Astrocyte (in vitro differentiated cells and primary cell): ENCODE measurements at places on chromosomes 2 and 18. TPM values are rescaled to one million over a fixed set of nuclear protein-coding genes. Genes with fewer than 3 reads are reported as not detected.

DOK6 gene
- 2.9 and 3.1 TPM in 2 replicates for total RNA-seq

RAX gene
- total RNA-seq, result not detected in 2 replicates

SCN3A gene
- total RNA-seq, result 1.4 and 2.1 TPM in 2 replicates

SERPINB13 gene
- not detected in 2 replicates for total RNA-seq

RGPD8 gene
- total RNA-seq, result 9.6 and 11.6 TPM in 2 replicates

TNS1 gene
- 219 and 264 TPM in 2 replicates for total RNA-seq

- DNase-seq, result no peak
Measured at GRCh38 chr2:217051416-217051815, 191.6 kb upstream of the TNP1 start.

DNA sequence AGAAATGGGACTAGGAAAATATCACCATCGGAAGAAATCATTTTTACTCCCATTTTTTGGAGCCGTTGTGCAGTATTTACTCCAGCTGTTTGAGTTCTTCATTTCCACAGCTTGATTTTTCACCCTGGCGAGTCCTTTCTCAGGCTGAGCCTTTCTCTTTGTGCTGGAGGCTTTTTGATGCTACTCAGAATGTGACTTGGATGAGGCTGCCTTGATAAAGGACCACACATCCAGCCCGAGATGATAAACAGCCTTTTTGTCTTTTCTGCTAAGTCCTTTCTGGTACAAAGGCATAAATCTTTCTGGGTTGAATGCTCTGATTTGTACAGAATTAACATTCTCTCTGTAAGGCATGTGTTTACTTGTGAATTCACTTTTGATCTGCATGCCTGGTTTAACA lies 17.6 kb upstream of the CTDP1 start:
- no peak for DNase-seq

DNA sequence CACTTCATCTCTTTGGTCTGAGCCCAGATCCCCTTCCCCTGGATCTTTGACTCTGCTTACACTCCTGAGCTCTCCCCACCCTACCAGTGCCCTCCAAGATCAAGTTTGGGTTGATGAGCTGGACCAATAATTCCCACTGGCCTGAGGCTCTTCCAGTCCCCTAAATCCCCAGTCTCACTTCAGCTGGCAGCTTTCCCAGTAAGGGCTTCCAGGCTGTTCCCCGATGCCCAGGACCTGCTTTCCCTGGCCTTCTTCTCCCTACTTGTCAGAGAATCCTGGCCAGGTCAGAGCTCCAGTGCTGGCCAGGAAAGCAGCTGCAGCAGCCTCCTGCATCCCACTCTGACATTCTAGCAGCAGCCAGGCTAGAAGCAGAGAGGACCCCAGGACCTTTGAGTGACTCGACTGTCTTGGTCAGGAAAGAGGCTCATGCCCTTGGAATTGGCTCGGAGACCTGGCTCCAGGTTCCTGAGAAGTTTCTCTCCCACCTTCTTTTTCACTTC lies 3.5 kb downstream of the WNT6 start:
- no peak for DNase-seq

DNA sequence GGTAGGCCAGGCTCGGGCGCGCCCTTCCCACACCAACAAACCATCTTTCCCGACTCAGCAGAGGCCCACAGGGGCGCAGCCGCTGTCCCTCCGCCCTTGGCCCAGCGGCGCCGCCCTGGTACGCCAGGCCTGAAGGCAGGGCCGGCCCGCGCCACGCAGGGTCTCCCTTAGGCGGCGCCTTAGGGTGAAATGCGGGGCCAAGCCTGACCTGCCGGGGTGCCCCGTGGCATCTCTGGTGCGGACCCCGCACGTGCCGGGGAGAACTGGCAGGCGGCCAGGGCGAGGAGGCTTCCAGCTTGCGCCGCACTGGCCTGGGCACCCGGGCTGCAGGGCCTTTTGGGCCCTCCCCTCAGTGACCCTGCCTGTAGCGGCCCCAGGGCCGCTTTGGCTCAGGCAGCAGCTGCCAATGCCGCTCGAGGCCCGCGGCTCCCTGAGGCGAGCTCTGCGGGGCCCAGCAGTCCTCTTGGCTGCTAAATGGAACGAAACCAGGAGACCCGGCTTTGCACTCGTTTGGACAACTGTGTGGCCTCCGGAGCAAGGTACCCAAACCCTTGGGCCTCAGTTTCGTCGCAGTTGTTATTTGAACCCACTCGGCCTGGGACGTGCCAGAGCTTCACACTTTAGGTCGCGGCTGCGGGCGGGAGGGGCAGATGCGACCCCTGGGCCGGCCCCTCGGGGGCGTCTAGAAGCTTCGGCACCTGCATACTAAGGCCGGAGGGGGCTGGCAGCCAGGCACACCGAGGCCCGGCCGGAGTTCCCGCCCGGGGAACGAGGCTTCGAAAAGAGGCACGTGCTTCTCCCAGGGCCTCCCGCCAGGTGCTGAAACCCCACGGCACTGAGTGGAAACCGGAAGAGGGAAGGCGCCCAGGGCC lies 8.5 kb downstream of the OTX1 start:
- DNase-seq, result no peak

- DNase-seq, result no peak
Measured at GRCh38 chr2:73986085-73986681, 1.5 kb downstream of the TET3 start.

DNA sequence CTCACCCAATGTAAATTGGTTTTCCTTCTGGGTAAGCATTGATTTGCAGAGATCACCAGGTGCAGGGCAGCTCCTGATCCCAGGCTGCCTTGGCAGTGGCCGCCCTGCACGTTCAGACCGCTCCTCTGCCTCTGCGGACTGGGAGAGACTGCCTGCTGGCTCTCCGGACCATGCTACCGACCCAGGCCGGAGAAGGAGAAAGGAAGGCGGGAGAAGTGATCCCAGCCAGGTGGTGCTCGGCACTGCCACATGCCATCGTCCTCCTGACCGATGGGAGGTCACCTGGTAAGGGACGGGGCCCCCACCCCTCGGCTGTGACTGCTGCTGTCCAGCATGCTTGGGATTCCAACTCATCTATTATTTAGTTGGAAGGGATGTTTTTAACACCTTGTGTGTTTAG lies 108.1 kb upstream of the POU3F3 start:
- DNase-seq, result no peak

GRCh38 chr18:6992761-6993160 lies 124.8 kb downstream of the LAMA1 start:
- DNase-seq, result no peak

DNA sequence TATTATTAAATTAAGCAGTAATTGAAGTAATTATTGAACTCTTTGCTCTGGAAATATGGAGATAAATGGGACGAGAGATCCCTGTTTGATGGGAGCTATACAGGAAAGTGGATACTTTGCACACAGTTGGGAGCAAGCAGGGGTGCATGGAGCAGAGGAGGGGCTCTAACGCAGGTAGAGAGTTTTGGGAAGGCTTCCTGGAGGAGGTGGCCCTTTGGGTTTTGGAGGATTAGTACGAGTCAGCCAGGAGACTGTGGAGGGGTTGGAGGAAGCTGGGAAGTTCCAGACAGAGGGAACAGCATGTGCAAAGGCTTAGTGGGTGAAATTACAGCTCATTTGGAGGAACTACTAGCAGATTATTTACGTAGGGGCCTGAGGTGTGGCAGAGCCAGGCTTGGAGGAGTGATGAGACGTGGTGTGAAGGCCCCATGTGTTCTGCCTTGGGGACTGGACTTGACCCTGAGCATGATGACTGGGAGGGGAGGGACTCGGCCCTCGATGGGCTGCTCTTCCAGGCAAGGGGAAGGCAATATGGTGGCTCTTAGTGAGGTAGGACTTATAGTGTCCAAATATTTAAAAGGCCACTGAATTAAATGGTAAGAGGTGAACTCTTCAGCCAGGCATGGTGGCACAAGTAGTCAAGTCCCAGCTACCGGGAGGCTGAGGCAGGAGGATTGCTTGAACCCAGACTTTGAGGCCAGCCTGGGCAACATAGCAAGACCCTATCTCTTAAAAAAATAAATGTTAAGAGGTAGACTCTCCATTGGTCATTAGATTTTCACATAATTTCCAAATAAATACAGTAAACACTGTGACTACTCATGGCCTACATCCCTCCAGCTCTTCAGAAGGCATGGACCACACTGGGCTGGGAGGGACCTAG lies 30.2 kb downstream of the GREB1 start:
- no peak for DNase-seq

- no peak for DNase-seq
Measured at GRCh38 chr18:5903386-5903785, 8.1 kb upstream of the TMEM200C start.

- DNase-seq, result no peak
Measured at GRCh38 chr2:8252997-8253694, 428.7 kb upstream of the ID2 start.

DNA sequence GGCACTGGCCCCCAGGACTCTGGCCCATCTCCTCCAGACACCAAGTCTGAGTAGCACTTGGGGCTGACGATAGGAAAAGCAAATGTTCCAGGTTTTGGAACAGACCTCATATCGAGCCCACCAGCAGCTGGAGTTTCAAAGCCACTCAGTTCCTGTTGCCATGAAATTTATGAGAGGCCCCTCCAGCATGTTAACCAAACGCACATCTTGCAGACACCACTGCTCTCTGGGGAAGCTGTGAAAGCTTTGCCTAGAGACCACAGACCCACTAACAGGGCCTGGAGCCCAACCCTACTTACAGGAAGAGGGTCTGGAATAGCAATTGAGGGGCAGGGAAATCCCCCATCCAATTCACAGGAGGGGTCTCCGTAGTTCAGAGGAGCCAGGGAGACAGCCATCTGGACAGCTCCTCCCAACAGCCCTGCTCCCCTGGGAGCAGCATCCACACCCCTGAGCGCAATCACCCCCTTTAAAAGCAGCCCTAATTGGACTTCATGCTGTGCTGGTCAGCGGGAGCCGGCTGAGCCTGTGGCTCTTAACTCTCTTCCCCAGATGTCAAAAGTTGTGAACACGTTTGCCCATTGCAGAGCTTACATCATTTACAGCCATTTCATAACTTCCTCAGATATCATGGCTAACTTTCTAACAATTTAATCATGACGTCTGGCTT lies 81.3 kb downstream of the TGFA start:
- DNase-seq, result no peak

GRCh38 chr2:123732563-123732962 lies 292.5 kb upstream of the CNTNAP5 start:
- no peak for DNase-seq

GRCh38 chr18:55511277-55511676 lies 76.7 kb downstream of the TCF4 start:
- DNase-seq, result no peak

- no peak for DNase-seq
Measured at GRCh38 chr2:181250691-181251090, 206.5 kb upstream of the ITGA4 start.

DNA sequence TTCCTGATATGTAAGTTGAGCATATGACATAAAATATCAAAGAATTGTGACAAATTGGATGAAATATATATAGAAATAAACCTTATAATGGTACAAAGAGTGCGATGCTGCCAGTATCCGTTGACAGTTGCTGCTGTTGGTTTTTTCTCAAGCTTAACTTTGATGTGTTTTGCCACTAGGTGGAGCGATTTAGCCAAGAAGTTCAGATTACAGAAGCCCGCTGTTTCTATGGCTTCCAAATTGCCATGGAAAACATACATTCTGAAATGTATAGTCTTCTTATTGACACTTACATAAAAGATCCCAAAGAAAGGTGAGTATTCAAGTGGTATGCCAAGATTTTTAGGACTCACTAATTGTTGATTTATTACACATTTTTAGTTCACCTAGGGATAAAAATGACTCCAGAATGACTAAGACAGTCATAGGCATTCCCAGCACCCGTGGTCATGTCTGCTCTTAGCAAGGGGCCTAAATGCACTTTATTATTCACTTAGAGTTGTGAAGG lies 2.1 kb downstream of the RRM2 start:
- peak; percentile 73 for DNase-seq

DNA sequence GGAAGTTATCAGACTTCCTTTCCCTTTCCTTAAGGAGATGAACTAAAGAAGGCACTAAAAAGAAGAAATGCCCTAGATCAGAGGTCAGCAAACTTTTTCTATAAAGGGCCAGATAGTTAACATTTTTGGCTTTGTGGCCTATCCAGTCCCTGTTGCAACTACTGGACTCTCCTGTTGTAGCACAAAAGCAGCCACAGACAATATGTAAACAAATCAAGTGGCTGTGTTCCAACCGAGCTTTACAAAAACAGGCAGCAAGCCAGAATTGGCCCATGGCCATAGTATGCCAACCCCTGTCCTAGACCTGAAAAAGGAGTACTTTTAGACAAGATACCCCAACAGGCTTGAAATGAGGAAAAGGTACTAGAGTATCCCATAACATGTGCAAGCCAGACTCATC lies 10.9 kb downstream of the NHEJ1 start:
- no peak for DNase-seq

- DNase-seq, result no peak
Measured at GRCh38 chr2:111673526-111673925, 210.5 kb downstream of the ANAPC1 start.
